ENCODE measurements at places on chromosomes 2 and 18.

DNA sequence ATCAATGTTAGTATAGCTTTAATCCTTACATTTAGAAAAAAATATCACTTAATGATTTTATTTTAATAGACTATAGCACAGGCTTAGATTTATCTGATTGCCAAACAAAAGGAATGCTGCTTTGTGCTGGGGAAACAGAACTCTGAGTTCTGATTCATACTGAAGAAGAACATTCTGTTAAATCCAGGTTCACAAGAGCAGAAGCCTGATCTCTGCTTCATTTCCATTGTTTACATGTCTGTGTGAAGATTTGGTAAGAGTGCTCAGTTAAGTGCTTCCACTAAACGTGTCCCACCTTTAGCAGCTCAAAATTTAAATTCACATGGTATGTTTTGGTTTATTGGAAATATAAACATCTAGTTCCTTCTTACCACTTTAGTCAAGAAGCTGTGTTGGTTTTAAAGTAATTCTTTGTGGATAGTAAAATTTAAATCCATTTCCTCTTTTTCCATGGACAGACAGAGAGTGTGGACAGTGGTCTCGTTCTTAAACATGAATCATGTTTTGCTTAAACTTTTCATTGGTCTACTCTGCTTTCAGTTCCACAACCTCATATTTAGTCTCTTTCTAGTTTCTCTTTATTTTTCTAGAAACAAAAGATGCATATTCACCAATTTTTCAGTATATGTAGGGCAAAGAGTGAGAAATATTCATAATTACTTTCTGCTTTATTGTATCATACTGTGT lies 59.1 kb downstream of the NYAP2 start:
- DNase-seq: peak; percentile 58

DNA sequence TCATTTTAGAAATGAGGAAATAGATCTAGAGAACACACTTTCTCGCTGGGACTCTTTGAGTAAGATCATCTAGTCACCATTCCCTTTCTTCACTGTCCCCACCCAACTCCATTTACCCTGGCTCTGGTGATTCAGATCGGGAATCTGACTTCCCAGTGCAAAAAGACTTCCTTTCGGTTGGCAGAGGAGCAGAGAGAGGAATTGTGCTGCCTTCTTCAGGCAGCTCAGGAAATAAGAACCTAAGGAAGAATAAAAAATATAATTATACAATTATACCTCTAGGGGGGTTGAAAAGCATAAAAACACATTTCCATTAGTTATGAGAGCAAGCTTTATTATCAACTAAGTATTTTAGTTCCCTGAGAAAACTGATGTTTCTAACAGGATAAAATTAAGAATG lies 9.3 kb upstream of the MPP4 start:
- DNase-seq: no peak

- no peak for DNase-seq
Observed at GRCh38 chr18:58105206-58105887, 61.3 kb downstream of the NEDD4L start.

- DNase-seq: no peak
Observed at GRCh38 chr2:201966691-201967438, 66.8 kb upstream of the FZD7 start.

GRCh38 chr2:121520641-121520994 lies 10.1 kb upstream of the RNU4ATAC start:
- no peak for DNase-seq

- no peak for DNase-seq
Observed at GRCh38 chr18:48133671-48134251, 203.3 kb upstream of the SMAD2 start.

DNA sequence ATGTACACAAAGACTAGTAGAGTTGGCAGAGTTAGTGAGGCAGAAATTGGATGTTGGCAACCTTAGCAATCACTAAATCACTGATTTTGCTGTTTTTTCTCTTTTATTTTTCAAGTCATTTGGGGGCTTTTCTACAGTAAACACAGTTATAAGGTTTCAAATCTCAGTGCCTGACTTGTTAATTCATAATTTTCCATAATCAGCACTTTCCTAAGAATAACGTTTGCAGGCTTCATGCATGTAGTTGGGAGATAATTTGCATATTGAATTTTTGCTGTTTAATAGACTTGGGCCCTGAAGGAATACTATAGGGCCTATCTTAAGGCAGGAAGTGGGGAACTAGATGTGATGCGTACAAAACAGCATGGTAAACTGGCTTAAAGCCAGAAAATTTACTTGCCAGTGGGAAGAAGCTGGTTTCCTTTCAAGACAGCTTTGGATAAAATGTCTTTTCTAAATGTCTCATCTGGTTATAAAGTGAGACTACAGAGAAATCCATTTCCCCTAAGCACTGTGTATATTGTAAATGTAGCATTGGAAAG lies 127.2 kb upstream of the SMIM21 start:
- no peak for DNase-seq

DNA sequence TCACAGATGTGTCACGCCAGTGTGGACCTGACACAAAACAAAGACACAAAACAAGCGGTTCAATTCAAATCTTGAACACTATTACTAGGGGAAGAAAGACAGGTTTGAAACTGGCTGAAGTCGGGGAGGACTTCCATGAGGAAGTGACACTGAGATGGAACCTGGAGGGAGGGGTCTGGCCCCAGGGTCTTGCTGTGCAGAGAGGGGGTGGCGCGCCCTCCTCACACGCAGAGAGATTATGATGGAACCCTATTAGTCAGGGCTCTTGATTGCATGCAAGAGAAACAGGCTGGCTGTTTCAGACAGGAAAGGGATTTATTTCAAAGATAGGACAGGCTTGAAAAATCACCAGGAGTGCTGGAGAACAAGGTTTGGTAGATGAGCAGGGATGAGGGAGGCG lies 363.6 kb upstream of the HS6ST1 start:
- no peak for DNase-seq

- DNase-seq: peak; percentile 71
Observed at GRCh38 chr2:142863485-142863961, 13.9 kb upstream of the KYNU start.

DNA sequence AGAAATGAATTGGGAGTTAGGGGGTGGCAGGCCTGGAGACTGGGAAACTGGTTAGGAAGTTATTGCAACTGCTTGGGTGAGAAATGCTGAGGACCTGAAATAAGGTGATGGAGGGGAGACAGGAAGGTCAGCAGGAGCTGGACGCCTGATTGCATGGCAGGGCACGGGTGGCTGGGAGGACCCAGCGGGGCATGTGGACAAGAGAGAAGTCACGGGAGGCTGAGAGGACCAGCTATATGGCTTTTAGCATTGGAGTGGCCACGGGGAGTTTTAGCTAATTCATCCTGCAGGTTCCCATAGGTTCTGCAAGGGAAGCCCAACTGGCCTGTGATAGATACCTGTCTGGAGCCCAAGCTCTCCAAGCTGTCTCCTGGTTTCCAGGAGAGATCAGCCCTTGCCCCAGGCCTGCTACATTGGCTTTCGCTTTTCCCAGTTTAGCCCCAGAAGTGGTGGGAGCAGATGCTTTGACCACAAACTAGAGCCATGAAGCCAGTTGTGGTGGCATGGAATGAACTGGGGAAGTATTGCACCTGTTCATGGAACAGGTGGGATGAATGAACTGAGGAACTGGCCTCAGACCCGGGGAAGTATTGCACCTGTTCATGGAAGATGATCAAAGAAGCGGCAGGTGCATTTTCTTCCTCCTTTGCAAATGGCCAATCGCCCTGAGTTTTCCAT lies 93.6 kb upstream of the TAF1B start:
- DNase-seq: no peak

DNA sequence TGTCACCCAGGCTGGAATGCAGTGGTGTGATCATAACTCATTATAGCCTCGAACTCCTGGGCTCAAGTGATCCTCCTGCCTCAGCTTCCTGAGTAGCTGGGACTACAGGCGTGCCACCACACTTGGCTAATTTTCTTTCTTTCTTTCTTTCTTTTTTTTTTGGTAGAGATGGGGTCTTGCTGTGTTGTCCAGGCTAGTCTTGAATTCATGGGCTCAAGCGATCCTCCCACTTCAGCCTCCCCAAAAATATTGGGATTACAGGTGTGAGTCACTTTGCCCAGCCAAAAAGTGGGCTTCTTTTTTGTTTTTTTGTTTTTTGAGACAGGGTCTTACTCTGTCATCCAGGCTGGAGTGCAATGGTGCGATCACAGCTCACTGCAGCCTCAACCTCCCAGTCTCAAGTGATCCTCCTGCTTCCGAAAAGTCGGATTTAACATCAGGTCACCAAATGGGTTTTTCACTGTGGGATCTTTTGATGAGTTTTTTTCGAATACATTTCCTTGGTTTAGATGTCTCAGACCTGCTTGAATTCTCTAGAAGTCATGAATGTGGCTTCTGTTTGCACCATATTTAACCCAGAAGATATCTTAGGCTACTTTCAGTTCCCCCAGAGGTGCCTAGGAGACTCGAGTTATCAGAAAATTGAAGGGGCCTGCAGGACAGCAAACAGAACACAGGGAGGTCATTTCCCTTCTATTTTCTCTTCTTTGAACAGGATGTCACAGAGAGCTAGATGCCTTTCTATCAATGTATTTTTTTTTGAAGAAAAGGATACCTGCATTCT lies 8.9 kb downstream of the RAB31 start:
- no peak for DNase-seq

GRCh38 chr2:236545814-236546480 lies 23.7 kb upstream of the ACKR3 start:
- peak; percentile 52 for DNase-seq

GRCh38 chr2:70520825-70521224 lies 32.8 kb downstream of the TGFA start:
- DNase-seq: no peak

DNA sequence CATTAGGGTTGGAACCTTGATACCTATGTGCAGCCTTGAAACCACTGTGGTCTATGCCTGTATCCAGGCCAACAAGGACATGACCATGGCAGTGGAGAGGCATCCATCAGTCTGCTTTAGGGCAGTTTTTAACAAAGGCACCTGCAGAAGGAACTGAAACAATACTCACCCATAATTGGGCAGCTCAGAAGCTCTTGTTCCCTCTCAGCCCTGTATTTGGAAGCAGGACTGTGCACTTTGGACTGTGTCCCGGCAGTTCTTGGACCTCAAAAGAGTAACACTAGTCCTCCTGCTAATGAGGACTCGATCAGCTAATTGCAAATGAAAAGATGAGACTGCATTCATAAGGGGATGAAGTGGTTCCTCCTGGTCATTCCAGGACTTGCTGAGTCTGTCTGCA lies 500.2 kb upstream of the TNP1 start:
- no peak for DNase-seq

GRCh38 chr2:36695746-36696415 lies 626 bp upstream of the VIT start:
- DNase-seq: peak; percentile 10

- no peak for DNase-seq
Observed at GRCh38 chr2:39838589-39838988, 59.5 kb upstream of the THUMPD2 start.

DNA sequence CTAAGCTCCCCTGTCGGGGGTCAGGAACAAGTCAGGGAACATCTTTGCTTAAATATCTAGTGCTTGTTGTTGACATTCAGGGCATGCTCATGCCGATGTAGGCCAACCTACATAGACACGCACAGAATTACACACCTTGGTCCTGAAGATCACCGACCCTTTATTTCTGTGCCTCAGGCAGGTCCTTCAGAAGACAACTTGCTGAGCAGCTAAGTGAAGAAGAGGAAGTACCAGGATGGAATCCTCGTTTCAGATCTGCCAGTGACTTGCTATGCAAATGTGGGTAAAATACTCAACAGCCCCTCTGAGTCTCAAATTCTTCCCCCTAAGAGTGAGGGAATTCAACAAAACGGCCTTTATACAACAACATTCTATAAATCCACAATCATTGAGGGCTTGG lies 494.7 kb downstream of the BCL11A start:
- no peak for DNase-seq

DNA sequence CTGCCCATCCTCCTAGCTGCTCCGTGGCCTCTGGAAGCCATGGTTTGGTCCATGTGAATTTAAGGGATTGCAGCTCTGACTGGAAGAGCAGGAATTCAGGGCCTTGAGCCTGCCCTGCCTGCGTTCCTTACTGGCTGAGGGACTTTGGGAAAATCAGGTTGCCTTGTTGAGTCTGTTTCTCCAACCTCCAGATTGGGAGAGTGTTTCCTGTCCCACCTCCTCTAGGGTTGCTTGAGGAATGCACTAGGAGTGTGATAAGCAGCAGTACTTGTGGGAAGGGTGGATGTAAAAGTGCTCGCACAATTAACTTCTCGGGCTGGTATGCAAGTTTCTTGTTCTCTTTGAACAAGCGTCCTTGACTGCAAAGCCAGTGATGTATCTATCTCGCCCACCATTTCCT lies 84.4 kb upstream of the YWHAQ start:
- DNase-seq: peak; percentile 26

DNA sequence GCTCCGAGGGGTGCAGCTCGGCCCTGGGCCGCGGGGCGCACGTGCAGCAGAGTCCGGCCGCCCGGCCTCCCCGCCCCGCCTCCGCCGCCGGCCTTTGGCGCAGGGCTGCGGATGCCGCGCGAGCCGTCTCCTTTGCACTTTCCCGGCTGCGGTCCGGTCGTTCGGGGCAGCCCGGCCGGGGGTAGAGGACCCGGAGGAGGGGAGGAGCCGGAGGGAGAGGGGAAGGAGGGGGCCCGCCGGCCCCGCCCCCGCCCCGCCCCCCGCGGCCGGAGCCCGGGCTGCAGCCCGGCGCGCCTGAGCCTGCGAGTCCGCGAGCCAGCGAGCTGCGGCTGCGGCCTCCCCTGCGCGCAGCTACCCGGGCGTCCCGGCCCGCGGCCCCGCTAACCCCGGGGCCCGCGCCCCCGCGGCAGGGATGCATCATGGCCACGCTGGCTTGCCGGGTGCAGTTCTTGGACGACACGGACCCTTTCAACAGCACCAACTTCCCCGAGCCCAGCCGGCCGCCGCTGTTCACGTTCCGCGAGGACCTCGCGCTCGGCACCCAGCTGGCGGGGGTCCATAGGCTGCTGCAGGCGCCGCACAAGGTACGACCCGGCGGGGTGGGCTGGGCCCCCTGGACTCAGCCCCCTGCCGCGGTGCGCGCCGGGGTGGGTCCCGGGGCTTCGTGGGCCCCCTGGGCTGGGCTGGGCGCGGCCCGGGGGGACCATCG lies at the start of gene FHOD3:
FHOD3 (plus strand) TSS at position 297 of the 709 bp plus-strand sequence; CDS start at position 420, 123 bp downstream.
- DNase-seq: peak; percentile 31

DNA sequence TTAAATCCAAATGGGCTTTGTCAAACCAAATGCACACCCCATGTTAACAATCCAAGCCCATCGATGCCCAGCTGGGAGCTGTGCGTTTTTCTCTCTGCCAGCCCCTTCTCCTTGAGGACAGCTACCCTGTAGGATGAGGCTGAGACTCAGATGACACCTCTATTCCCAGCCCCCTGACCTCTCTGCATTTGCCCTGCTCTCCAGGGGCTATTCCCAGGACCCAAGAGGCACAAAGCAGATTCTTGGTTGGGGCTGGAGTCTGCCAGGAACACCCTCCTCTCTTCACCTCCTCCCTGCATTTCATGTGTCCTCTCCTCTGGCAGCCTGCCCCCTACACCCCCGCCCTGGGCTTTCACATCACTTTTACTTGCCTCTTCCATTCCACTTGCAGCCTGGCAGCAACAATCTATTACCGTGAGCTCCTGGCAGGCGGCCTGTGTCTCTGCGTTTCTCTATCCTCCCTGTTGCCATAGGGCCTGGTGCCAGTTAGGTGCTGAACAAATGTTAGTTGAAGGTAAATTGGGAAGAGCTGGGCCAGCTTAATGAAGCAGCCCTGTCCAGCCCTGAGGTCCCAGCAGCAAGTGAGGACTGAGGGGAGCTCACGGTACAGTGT lies 51.8 kb downstream of the ADD2 start:
- DNase-seq: no peak
